ENCODE measurements at places on chromosomes 7 and 10.

DNA sequence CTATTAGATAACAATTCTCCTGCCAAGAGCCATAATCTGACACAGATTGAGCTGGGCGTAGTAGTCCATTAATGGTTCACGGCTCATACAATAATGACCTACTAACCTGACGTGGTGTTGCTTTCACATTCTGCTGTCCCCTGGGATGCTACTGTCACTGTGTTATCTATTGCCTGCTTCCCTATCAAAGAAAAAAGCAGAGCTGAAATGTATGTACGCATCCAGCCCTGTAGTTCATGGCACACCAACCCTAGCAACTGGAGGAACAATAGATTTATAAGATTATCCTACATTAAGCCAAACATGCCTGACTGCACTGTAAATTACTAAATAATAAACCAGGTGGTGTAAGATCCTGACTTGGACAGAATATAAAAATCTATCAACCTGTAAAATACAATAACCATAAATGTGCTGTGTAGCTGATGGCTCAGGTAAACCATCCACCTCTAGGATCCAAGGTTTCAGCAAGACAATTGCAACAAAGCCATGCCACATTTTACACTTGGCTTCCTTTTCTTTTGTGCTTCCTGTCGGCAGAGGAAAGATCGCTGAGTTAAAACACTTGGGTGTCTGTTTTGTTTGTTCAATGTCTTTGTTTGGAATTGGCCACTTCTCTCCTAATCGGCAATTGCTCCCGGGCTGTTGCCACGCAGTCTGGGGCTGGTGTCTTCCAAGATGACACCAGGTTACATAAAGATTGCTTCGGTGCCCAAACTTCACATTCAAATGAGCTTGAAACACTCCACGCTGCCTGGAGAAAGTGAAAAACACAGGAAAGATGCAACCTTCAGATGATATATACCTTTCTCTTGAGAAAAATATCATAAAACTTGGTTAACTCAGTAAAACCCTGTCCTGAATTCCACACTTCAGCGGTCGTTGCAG, 143.9 kb upstream of the MGMT start:
- no peak for DNase-seq

DNA sequence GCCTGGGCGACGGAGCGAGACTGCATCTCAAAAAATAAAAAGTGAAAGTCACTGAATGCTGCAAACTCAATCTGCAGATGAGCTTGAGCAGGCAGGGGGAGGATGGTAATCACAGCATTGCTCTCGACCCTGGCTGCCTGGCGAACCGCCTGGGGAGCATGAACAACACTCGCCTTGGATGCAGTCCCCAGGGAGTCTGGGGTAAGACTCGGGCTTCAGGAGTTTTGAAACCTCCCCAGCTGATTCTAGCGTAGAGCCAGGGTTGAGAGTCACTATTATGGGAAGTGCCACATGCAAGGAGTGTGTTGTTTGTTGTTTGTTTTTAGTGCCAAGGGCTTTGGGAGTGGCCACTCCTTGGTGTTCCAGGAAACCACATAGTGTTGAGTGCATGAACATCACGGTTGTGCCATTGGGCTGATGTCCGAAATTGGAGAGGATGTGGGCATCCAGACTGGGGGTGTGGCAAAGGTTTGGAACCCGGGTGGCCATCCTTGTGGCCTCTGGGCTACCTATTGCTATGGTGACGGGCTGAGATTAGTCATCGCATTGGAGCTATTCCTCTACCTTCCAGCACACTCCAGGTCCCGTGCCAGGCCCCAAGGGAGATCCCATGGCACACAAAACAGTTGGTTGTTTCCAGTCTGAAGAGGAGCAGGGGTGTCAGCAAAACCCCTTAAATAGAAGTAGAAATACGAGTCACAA, 92.6 kb downstream of the RGS10 start:
- peak; percentile 80 for DNase-seq

- no peak for DNase-seq
Observed at GRCh38 chr7:38448054-38448453, 174.6 kb upstream of the TARP start.

DNA sequence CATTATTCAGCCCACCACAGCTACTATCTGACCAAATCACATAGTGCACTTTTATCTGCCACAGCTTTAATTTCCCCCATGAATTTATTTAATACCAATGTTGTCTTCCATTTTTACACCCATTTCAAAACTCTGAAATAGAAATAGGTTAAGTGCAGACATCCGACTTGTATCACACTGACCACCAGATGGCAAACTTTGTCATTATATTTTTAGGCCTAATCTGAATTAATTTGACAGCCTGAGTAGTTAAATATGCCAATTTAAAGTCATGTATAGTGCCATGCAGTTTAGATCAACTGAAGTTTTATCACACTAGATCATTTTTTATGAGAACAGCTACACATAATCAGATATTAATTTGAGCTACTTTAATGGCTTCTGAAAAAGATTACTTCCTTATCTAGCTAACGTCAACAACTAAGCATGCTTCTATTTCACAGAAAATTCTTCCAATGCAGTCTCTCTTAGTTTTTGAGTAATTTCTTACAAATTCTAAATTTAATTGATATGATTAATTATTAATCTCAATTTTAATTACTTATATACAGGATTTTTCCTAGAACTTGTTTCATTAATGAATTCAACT, 566.4 kb downstream of the GFRA1 start:
- DNase-seq, result peak; percentile 15

DNA sequence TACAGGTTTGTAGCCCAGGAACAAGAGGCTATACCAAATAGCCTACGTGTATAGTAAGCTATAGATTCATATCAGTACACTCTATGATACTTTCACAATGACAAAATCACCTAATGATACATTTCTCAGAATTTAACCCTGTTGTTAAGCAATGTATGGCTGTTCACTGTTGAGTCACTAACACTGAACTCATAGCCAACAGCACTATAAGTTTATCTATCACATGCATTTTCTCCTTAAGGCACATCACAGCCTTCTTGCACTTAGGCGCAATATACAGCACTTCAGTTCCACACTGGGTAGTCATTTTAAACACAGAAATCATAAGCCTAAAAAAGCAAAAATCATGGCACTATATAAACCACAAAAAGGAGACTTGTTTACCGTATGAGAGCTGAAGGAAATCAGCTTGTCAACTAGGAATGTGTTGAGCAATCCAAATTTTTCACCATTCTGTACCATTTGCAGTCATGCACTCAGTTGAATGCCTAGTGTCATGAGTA, 45.6 kb downstream of the ZNF438 start:
- DNase-seq, result no peak

- DNase-seq, result no peak
Observed at GRCh38 chr7:2459674-2460073, 16.5 kb downstream of the GRIFIN start.

GRCh38 chr7:134999136-134999535, 12.8 kb downstream of the AGBL3 start:
- no peak for DNase-seq

- peak; percentile 44 for DNase-seq
Observed at GRCh38 chr7:81846398-81846797, 76.6 kb upstream of the HGF start.

- DNase-seq, result no peak
Observed at GRCh38 chr7:155643804-155644177, 670 bp upstream of the RBM33 start.

DNA sequence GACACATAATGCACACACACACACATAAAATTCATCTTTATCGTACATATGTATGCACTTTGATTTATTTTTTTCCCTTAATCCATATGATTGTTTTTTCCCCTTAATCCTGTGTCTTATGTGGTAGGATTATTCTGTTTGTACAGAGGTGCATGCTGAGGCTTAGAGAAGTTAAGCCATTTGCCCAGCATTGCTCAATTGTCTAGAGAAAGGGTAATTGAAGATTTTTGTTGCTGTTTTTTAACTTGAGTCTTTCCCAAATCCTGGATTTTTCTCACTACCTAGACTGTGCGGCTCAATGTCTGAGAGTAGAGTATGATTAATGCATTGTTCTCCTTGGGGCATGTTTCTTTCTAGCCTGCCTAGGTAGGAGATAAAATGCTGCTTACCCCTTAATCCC, 35.0 kb downstream of the WBP1L start:
- no peak for DNase-seq

DNA sequence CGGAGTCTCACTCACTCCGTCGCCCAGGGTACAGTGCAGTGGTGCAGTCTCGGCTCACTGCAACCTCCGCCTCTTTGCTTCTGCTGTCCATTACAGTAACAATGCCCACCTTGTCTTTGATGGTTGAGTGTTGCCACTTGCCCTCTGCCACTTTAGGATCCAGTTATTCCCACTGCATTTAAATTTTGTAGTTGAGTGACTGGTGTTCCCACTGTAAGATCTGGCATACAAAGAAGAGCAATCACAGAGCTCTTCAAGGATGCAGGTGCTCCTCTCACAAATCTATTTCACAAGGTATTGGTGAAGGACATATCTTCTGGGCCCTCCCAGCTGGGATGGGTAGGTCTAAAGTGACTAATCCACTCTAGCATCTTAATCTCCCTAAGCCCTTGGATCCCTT, 12.6 kb downstream of the PTER start:
- no peak for DNase-seq

- no peak for DNase-seq
Observed at GRCh38 chr10:96596422-96597407, 9.9 kb upstream of the TM9SF3 start.

- DNase-seq, result no peak
Observed at GRCh38 chr10:27345455-27345920, 104.9 kb upstream of the ACBD5 start.

DNA sequence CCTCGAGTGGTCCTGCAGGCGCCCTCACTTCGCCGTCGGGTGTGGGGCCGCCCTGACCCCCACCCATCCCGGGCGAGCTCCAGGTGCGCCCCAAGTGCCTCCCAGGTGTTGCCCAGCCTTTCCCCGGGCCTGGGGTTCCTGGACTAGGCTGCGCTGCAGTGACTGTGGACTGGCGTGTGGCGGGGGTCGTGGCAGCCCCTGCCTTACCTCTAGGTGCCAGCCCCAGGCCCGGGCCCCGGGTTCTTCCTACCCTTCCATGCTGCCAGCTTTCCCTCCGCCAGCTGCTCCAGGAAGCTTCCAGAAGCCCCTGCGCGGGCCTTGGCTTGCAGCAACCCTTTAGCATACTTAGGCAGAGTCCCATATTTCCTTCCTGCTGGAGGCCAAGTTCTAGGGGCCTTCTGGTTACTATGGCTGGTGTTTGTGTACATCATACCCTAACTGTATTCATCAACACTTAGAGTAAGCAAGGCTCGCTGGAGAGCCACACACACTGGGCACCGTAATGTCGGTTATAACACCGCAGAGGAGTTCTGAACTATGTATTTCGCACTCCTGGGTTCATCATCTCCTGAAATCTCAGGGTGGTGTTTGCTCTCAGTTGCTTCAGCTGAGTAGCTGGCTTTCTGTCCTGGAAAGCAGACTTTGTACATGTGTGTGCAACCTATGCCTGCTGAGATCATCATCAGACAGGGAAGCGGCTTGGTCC, 471 bp downstream of the MGMT start:
- no peak for DNase-seq

- no peak for DNase-seq
Observed at GRCh38 chr10:86659161-86659691, 4.9 kb downstream of the OPN4 start.

GRCh38 chr10:102040305-102041050, 15.5 kb downstream of the ARMH3 start:
- no peak for DNase-seq

- no peak for DNase-seq
Observed at GRCh38 chr7:30896036-30896435, 15.6 kb upstream of the AQP1 start.

DNA sequence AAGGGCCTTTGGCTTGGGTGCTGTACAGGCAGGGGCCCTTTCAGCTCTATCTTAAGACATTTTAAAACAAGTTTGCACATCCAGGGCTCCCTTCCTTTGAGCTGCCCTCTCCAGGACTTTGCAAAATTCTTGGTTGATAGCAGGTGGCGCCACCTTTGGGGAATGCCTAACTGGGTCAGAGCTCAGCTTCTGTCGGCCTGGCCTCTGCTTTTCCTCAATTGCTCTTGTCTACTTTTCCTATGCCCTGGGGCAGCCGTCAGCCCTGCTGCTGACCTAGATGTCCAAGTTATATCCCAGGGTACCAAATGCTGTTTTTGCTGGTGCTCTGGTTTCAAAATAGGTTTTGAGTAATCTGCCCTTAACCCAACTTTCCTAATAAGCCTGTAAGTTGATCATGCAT, 65.8 kb downstream of the APBB1IP start:
- DNase-seq, result no peak

GRCh38 chr7:16993543-16993942, 111.8 kb upstream of the AGR3 start:
- no peak for DNase-seq

- DNase-seq, result peak; percentile 92
Observed at GRCh38 chr10:29160150-29160617, 128.7 kb upstream of the LYZL1 start.

DNA sequence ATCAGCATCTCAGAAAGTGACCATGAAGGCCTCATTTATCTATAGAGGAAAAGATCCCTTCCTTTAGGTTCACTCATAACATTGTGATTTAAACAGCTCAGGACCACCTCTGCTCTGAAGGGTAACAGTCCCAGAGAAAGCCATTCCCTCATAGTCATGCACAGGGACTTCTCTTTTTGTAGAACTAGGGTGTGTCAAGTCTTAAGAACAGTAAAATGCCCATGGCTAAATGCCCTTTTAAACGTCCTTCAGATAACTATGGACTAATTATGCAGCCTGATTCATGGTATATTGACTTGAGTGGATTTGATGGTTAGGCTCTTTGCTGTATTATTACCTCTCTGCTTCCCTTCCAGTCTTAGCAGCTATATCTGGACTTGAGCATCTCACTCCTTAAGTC, 337.8 kb downstream of the SORCS1 start:
- DNase-seq, result no peak

GRCh38 chr10:30963992-30964930, 67.4 kb downstream of the ZNF438 start:
- no peak for DNase-seq

- DNase-seq, result no peak
Observed at GRCh38 chr7:45055594-45056219, 33.1 kb downstream of the NACAD start.

DNA sequence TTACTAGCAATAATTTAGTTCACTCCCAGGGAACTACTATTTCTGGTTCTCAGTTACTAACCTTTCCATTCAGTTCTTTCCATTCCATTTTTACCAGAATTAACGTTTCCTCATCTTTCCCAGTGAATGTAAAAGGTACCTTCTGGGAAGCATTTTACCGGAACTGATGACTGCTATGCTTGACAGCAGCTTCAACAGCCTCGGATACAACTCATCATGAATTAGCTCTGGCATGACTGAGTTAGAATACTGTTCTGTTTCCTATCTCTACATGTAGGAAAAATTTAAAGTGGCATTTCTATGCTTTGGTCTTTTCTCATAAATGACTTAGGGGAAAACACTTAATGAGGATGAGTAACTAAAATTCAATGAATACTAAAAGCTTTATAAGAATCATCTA, 18.6 kb downstream of the TAS2R41 start:
- DNase-seq, result no peak

DNA sequence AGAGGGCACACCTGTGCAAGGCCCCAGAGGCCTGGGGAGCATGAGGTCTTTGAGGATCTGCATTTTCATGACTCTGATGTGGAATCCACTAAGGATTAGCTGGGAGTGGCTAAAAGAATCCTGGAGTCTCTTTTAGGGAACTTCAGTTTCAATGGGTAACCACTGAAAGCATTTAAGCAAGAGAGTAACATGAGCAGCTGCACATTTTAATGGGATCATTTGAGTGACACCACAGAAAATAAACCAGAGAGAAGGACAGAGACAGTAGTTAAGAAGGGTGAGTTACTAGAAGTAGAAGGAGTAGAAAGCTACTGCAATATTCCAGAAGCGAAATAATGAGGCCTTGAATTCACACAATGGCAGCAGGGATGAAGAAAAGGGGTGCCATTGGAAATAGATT, 5.2 kb downstream of the GOT1 start:
- DNase-seq, result no peak

Data from HT1080 (cell line).